Psoas muscle (tissue), 8 donors: ENCODE measurements at places on chromosomes 1 and 21. TPM values are rescaled to one million over a fixed set of nuclear protein-coding genes. Genes with fewer than 3 reads are reported as not detected.

- no peaks in the 10 kb centered on the region for H3K27me3 ChIP-seq
- H3K27ac ChIP-seq = no peak overlapping the region
- H3K4me3 ChIP-seq = no peak overlapping the region
- DNase-seq = no peak
- no peaks in the 10 kb centered on the region for H3K4me1 ChIP-seq
Observed at GRCh38 chr1:233543338-233544255, 70.3 kb upstream of the KCNK1 start.

DNA sequence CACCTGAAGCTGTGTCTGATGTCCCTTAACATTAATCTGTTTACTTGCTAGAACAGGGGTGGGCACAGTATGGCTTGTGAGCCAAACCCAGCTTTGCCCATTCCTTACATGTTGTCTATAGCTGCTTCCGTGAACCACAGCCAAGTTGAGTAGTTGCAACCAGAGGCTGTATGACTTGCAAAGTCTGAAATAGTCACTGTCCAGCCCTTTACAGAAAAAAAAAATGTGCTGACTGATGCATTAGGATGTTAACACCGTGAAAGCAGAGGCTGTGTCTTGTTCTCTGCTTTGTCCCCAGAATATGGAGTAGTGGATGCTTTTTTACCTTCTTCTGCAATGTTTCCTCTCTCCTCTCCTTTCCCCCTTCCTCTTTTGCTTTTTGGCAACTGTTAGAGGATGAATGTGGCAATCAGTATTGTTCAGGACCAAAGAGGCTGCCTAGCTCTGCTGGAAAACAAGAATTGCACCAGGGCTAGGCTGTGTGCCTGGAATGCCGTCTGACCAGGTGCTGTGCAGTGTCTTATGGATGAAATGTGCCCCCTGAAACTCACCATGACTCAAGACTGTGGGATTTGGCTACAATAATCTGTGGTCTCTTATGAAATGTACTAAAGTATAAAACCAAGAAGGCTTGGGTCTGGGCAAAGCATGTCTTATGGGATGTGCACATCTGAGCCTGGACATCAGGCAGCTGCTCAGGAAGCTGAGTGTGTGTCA is 79.6 kb upstream of the GCLM start:
- no peaks in the 10 kb centered on the region for H3K36me3 ChIP-seq
- no peaks in the 10 kb centered on the region for H3K4me1 ChIP-seq
- no peak for DNase-seq
- H3K27me3 ChIP-seq = no peaks in the 10 kb centered on the region
- H3K4me3 ChIP-seq = no peak overlapping the region
- peak overlapping the region; percentile 33 for H3K27ac ChIP-seq

DNA sequence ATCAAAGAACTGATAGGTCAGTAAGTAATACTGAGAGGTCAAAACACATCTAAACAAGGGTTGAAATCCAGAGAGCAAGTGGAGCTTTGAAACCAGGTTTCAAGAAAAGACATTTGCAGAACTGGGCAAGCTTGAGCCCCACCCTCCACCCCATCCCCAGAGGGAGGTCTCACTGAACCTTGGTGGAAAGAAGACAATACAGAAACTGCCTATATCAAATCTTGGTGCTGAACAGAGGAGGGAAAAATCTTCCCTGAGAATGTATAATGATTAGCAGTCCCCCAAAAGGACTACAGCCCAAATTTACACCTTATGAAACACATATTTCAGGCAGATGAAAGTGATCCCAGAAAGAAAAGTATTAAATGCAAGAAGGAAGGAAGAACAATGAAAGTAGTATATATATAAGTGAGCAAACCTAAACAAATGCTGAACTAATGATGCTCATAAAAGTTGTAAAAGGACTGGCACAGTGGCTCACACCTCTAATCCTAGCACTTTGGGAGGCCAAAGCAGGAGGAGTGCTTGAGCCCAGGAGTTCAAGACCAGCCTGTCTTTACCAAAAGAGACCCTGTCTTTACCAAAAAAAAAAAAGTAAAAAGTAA is 12.4 kb downstream of the ZBTB17 start:
- H3K4me1 ChIP-seq = peaks cover 21% of the 10 kb centered on the region
- no peak for DNase-seq
- H3K36me3 ChIP-seq = peaks cover 5% of the 10 kb centered on the region

Gene SERINC2
- 33.5 TPM for polyA plus RNA-seq

Gene ADAM30
- not detected for polyA plus RNA-seq

Gene HEYL
- 5.8 TPM for polyA plus RNA-seq

Gene RBM11
- polyA plus RNA-seq = 0.10 TPM
